ENCODE measurements at places on chromosomes 5 and 9.

DNA sequence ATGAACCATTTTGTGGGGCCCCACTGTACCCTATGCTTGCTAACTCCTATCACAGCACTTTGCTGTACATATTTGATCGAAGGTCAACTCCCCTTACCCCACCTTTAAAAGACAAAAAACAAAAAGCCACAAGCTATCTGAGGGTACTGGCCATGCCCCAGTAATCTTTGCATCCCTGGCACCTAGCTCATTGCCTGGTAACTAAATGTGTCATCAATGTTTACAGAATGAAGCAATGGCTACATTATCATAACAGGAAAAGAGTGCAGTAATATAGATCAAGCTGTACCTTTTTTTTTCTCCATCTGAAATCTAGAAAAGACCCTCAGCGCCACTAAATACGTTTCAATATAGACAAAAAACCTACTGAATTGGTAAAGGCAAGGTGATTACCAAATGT is 188.0 kb downstream of the ELAVL2 start:
- DNase-seq = no peak

DNA sequence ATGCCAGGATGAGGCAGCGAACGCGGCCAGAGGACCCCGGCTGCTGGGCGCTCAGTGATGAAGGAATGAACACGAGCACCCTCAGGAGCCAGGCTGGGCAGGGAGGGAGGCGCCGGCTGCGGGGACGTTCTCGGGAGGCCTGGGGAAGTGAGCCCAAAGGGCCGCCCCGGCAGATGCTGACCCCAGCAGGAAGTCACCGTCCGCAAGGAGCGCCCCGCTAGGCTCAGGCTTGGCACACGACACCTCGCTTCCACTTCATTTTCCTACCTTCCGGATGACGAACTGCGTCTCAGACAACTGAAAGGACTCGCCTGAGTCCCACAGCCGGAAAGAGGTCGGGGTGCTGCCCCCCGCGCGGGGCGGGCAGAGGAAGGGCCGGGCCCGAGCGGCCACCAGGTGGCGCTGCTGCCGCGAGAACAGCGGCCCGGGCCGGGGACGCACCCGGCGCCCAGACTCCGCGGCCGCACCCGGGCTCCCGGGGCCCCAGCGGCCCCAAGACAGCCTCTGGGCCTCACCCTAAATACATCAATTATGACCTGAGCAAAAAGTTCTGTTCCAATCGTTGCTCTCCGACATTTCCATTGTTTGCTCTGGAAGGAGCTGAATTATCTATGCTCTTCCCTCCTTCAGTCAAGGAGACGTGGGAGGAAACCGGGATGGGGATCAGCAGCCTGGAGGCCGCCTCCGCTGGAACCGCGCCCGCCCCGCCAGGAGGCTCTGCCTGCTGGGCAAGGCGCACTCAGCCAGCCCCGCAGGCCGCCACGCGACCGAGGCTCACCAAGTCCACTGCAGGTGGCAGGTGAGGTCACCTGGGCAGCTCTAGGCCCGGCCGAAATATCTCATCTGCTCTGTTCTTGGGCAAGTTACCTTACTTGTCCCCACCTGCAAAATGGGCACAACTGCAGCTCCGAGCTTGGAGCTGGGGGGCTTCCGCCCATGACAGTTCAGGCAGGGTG is 107.0 kb downstream of the ZNF354C start:
- DNase-seq = peak; percentile 51

GRCh38 chr9:137218754-137219271 is 3.2 kb downstream of the RNF208 start:
- no peak for DNase-seq

DNA sequence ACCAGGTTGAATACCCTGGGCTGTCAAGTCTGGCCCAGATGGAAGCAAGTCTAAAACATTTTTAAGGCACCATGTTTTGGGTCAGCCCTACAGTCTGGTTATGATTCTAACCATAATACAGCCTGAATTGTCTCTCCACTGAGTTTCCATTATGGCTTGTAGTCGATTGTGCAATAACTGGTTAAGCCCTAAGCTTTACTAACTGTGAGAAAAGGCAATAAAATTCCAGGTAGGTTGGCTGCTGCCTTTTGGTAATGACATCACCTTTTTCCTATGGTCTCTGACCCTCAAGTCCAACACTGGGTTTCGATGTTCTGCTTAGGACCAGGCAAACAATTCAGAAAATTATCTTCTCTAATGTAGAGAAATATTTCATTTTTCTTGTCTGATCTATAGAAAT is 243.3 kb downstream of the ACTL7B start:
- DNase-seq = no peak

GRCh38 chr5:41266377-41266776 is 53.0 kb upstream of the C6 start:
- no peak for DNase-seq
